Stimulated activated CD8-positive, alpha-beta memory T cell treated with anti-CD3 and anti-CD28 coated beads, Interleukin-4, amount 100 ng/mL, for 48 hours (primary cell): ENCODE measurements at places on chromosomes 2 and 18.

- DNase-seq, result no peak
Observed at GRCh38 chr18:68721681-68722583, 7.0 kb upstream of the TMX3 start.

GRCh38 chr2:17208511-17208910 is 309.7 kb downstream of the RAD51AP2 start:
- DNase-seq, result no peak

DNA sequence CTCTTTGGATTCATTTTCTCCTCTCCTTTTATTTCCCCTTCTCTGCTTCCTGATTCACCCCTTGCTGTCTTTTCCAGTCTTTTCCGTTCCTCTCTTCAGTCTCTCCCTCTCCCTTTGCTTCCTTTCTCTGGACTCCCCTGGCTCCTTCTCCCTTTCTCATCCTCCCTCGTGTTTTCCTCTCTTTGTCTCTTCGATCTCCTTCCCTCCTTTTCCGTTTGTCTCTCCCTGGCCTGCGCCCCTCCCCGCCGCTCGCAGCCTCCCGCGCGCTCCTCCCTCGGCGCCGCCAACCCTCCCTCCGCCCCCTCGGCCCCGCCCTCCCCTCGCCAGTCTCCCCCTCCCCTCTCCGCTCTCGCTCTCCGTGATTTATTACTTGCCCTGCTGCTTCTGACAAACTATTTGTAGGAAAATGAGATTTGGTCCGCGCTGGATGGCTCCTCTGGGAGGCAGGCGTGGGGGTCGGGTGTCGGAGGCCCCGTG is 46.0 kb upstream of the PAX8 start:
- peak; percentile 59 for DNase-seq

GRCh38 chr2:113176696-113177355 is 3.1 kb downstream of the PSD4 start:
- DNase-seq, result no peak

DNA sequence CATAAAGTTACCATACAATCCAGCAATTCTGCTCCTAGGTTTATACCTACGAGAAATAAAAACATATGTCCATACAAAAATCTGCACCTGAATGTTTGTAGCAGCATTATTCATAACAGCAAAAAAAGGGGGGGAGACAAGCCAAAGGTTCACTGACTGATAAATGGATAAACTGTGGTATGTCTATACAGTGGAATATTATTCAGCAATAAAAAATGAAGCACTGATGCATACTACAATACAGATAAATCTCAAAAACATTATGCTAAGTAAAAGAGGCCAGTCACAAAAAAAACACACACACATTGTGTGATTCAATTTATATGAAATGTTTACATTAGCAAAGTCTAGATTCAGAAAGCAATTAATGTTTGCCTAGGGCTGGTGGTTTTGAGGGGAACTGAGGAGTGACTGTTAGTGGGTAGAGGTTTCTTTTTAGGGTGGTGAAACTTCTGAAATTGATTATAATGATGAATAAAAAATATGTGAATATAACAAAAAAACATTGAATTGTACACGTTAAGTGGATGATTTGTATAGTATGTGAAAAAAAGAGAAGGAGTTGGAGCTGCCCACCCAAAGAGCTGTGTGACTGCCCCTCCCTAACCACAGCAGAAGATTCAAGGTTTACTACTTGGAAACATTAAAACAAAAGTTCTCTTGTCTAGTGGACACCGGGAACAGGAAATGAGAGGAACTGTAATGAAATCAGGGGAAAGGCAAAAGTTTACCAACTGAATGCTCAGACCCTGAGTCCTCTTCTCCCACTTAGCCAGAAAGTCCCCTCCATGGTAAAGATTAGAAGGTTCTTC is 13.4 kb downstream of the COLEC12 start:
- no peak for DNase-seq

GRCh38 chr18:22113144-22113844 is 56.1 kb upstream of the GATA6 start:
- DNase-seq, result no peak

- no peak for DNase-seq
Observed at GRCh38 chr2:216082805-216083204, 1.1 kb downstream of the TMEM169 start.

GRCh38 chr2:102025016-102025501 is 33.3 kb downstream of the IL1R2 start:
- no peak for DNase-seq

DNA sequence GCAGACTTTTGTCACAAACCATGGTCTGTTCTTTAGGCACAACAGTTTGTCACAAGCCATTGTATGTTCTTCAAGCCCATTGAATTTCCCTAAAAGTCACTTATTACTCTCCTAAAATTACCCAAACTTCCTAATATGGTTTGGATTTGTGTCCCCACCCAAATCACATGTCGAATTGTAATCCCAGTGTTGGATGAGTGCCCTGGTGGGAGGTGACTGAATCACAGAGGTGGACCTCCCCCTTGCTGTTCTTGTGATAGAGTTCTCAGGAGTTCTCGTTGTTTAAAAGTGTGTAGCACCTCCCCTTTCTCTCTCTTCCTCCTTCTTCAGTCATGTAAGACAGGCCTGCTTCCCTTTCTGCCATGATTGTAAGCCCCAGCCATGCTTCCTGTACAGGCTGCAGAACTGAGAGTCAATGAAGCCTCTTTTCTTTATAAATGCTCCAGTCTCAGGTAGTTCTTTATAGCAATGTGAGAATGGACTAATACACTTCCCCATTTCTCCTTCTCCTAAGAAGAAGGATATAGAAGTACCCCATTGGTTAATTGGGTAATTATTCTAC is 11.2 kb upstream of the GYPC start:
- no peak for DNase-seq

DNA sequence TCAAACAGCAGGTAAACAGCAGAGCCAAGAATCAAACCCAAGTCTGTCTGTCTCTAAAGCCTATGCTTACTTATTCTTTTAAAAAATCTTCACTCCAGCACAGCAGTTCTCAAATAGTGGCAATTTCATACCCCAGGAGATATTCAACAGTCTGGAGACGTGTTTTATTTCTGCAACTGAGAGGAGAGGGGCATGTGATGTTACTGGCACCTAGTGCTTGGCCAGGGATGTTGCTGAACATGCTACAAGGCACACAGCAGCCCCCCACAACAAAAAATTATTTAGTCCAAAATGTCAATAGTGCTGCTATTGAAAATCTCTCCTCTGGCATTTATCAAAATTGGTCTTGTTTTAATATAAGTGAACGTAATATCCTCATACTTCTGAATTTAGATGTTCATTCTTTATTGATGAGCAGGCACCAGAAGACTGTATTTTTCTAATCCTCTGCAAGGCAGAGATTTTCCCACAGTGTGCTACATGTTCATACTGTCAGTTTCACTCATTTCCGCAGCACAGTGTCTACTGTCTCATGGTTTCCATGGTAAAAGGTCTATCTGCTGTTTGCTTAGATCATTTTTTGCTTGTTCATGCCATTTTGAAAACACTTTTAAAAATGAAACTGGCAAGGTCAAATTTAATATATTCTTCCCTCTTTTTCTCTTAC is 90.5 kb downstream of the LRATD1 start:
- no peak for DNase-seq

GRCh38 chr2:40360652-40361051 is 91.2 kb downstream of the SLC8A1 start:
- DNase-seq, result no peak

GRCh38 chr2:120761164-120761861 is 25.6 kb downstream of the GLI2 start:
- no peak for DNase-seq

DNA sequence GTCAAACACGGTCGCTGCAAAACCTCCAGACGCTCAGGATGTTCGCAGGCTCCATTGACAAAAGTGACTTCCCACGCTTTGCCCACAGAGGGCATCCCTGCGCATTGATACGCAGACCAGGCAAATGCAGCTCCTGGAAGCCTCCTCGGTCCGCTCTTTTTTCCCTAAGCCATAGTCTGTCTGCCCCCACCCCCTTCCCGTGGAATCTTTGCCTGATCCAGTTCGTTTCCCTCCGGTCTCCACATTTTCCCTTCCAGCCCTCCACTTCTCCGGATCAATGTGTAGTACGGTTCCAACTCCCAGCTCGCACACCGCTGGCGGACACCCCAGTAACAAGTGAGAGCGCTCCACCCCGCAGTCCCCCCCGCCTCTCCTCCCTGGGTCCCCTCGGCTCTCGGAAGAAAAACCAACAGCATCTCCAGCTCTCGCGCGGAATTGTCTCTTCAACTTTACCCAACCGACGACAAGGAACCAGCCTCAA is at the start of gene DCC:
DCC (plus strand) TSS at position 307 of the 481 bp plus-strand sequence. CDS start 591 bp downstream, outside the sequence.
- DNase-seq, result no peak

DNA sequence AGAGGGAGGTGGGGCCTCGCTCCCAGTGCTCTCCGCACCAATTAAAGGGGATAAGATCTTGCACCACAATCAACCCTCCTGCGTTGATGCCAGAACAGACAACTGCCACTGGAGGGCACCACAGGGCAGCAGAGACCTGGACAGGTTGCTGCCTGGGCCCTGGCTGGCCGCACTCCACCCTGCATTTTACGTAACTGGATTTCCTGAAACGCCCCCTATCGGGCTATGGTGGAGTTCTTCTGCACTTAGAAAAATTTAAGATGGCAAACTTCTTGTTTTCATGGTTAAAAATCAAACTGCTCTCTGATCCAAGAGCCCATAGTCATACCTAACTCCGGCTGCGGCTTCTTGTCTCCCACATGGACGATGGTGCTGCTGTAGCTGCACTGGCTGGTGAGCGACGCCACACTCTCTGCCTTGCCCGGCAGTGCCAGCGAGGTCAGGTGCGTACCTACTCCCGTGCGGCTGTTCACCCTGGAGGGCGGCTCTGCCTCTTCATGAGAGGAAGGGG is 16.8 kb upstream of the HES6 start:
- peak; percentile 82 for DNase-seq

GRCh38 chr2:38147333-38148121 is 71.6 kb upstream of the CYP1B1 start:
- DNase-seq, result no peak

DNA sequence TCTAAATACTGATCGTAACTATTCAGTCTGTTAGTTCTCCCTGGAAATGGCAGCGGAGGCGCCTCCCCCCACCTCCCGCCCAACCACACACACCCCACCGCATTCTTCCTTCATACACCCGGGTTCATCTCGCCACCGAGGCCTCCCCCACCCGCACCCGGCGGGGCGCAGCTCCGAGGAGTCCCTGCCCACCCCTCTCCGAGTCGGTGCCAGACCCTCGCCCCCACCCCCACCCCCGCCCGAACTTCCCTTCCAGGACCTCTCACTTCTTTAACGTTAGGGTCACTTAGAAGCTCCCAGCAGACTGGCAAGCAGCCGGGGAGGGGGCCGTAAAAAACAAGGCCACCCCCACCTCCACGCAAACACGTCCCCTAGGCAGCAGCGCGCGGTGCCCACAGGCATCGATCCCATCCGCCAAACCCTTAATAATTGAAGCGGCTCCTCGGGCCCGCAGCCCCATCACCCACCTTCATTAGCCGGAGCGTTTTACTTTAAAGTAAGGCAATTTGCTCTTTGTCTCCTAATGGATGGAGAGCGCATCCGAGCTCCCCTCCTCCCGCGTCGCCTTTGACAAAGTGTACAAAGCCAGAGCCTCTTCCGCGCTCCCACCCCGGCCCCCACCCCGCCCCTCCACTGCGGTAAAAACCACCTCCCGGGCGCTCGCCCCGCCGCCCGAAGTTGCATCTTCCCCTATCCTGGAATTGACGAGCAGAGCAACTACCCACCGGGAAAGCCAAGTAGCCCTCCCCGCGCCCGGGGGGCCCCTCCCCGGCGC is 624 bp downstream of the ZNF516 start:
- DNase-seq, result peak; percentile 30

- DNase-seq, result no peak
Observed at GRCh38 chr2:17298453-17298852, 219.8 kb downstream of the RAD51AP2 start.

DNA sequence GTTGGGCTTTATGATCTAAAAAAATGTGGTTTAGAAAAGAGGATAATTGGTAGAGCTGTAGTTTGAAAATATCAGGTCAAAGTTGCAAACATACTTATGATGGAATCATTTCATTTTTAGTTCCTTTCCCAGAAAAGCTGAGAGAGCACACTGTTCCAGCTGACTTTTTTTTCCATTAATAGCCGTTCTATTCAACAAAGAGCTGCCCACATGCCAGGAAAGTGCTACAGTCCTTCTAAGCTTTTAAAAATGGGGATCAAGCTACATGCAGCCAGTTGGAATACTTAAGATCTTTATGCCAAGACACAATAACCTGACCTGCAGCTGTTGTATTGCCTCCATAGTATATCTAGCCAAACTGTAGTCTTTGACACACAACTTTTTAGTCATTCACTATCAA is 111.5 kb downstream of the GALNT3 start:
- DNase-seq, result no peak

DNA sequence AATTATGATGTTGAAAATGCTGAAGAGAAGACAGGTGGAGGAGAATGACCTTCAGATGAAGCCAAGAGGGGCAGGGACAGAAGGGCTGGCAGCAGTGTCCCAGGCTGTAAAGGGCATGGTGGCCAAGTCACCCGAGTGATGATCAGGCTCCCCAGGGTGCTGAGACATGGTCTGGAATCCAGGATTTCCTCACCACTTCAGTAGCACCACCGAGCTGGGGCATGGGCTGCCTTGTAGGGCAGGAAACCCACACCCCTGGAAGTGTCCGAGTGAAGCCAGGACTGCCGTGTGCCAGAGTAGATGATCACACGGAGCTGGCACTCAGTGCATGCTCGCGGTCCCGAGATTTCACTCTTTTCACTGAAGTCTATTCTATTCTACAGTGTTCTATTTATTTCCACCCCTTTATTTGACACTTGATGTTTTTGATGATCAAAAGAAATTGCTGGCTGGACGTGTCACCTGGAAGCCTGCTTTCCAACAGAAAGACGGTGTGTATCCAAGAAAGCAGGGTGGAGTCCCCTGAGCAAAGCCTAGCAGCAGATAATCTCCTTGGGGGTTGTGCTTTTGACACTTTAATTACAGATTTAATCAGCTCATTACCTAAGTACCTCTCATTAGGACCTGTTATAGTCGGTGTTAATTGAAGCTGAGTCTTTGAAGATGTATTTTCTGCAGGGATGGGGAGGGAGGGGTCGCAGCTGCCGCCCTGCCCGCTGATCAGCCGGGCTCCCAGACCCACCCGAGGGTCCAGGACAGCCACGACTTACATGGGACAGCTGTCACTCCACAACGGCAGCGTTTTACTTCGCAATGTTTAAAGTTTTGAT is 92.3 kb downstream of the SEPTIN10 start:
- DNase-seq, result no peak

GRCh38 chr2:158473719-158474392 is 17.1 kb downstream of the PKP4 start:
- DNase-seq, result no peak

GRCh38 chr2:223545830-223546229 is 56.3 kb downstream of the SCG2 start:
- DNase-seq, result no peak

GRCh38 chr18:31407649-31408048 is 31.1 kb downstream of the DSG4 start:
- no peak for DNase-seq
